ENCODE measurements at places on chromosomes 2 and 18.

DNA sequence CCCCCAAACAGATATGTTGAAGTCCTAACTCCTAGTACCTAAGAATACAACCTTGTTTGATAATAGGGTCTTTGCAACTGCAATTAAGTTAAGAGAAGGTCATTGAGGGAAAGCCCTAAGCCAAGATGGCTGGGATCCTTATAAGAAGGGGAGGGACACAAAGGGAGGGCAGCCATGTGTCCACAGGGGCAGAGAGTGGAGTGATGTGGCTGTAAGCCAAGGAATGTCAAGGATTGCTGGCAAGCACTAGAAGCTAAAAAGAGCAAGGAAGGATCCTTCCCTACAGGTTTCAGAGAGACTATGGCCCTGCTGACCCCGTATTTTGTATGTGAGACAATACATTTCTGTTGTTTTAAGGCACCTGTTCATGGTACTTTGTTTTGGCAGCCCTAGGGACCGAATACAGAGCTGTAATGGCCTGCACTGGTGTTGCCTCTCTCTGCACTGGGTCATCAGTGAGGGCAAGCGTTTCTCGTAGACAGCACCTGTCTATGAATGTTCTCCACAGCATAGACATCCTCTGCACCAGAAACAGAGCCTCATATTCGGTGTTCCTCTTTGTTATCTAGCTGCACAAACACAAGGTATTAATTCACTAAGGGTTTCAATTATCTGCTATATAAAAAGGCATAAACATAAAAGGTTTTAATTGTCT is 75.4 kb upstream of the AQP4 start:
- DNase-seq = no peak

GRCh38 chr18:27136208-27136535 is 48.9 kb downstream of the CHST9 start:
- no peak for DNase-seq

- no peak for DNase-seq
These were observed 123.4 kb upstream of the NOSTRIN start for GRCh38 chr2:168679081-168679480.

GRCh38 chr2:190599073-190599472 is 49.8 kb upstream of the NAB1 start:
- DNase-seq = no peak

DNA sequence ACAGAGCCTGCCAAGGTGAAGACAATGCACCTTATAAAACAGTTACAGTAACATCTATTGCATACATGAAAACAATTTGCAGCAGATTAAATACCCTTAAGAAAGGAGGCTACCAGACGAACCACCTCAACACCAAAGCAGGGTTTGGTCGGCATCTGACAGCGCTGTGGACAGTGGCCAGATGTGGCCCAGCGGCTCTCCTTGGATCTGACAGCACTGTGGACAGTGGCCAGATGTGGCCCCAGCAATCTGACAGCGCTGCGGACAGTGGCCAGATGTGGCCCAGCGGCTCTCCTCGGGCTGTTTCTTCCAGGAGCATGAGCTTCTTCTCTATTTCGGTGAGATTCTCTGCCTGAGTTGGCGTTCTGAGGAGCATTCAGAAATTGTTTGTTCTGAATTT is 211.6 kb downstream of the ANKRD30B start:
- no peak for DNase-seq

DNA sequence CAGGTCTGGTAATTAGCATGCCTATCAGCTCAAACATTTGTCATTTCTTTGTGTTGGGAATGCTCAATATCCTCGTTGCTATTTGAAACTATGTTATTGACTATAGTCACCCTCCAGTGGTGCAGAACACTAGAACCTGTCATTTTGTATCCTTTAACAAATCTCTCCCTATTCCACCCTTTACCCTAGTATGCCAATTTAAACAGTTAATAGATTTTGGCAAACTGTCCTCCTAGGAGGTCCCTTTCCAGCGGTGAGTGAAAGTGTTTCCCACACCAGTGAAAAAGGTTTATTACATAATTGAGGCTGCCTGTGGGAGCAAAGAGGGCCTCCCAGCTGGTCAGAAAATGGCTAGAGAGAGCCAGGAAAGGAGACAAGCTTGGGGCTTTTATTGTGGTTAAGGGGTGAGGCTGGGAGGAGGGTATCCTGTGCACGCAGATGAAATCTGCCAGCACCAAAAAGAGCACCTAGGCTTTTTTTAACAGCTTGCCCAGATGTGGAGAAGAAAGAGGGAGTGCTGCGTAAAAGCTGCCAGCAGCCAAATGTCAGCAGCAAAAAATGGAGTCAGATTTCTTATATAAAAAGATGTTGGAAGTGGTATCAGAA is 1.8 kb upstream of the DRC1 start:
- no peak for DNase-seq

GRCh38 chr2:85890522-85891176 is 1.9 kb upstream of the ST3GAL5 start:
- DNase-seq = peak; percentile 65

DNA sequence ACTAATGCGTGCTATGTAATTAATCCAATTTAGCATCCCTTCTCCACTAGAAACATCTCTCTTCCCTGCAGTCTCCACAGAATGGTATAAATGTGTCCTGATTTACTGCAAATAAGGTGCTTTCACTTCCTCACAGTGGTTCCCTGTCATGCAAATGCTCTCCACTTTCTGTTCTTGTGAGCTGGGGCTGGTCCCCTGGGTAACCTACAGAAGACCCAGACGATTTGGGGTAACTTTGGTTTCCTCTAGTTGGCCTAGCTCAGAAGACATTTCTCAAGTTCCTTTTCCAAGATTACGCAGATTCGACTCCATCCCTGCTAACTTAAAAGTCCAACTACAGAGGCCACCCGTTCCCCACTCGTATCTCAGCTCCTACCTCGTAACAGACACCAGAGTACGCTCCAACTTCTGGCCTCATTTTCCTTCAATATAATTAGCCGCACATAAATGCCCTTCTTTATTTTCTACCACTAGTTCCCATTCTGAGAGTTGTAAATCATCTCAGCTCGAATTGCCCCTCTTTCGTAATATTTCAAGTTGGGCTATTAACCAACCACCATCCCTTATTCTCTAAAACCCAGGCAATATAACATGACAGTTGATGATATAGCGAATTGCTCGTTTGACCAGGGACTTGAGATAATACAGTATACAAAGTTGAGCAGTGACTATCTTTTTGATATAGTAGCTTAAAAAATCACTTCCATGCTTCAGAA is 28.8 kb upstream of the NEDD4L start:
- peak; percentile 75 for DNase-seq

- DNase-seq = no peak
These were observed 430.5 kb downstream of the STK39 start for GRCh38 chr2:167816874-167817290.

DNA sequence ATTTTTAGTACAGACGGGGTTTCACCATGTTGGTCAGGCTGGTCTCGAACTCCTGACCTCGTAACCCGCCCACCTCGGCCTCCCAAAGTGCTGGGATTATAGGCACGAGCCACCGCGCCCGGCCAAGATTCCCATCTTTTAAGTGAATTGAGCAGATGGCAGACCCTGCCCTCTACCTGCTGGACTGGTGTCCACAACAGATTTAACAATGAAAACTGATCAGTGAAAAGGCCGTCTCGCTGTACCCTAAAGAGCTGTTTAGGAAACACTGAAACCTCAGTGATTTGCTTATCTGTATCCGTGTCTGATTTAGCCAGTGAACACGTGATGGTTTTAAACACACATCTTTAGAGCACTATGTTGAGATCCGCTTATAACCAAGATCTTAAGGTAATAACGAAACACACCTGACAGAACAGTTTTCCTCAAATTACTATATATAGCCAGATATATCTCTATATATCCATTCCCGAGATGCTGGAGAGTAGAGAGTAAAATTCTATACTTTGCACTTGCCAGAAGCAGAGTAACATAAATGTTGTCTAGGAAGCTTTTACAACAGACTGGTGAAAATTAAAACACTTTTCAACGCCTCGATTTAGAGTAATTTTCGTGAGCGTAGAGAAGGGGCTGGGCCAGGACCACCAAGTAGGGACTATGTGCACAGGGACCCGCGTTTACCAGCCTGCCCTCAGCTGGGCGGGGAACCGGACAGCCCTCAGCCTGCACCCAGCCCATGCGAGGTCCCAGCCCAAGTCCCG is 594 bp downstream of the FAM161A start:
- peak; percentile 86 for DNase-seq

DNA sequence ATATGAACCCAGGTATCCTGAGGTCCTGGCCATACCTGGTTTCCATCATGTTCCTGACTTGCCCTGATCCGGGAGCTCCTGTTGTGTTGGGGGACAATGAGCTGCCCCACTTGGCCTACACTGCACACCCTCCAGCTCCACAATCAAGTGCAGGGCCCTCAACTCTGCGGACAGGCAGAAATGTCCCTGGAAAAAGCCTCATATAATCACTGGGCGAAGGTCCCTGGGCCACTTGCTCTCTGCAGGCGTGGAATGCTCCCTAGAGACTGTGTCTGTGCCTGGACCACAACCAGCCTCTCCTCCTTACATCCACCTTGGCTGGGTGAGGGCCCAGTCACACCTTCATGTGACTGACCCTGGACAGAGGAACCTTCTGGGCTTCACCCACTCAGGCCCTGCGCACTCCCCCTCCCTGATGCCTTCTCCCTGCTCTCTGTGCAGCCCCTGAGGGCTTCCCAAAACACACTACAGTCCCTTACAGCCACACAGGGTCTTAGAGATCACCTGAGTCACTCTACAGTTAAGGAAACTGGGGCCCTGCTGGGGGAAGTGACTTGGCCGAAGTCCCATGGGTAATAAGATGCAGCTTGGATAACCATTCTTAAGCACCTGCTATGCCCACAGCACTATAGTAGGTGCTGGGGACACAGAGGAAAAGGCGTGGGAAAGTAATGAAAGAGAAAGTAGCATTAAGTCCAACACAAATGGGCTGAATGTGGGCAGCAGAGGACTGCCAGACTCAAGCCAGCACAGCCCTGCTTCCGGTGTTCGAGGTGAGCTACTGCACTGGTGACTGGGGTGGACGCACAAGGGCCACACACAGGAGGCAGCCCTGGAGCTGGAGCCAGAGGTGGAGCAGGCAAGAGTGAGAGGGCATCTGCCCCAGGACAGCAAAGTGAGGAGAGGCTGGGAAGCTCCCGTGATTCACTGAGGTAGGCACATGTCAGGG is 9.8 kb downstream of the BOLA3 start:
- no peak for DNase-seq

DNA sequence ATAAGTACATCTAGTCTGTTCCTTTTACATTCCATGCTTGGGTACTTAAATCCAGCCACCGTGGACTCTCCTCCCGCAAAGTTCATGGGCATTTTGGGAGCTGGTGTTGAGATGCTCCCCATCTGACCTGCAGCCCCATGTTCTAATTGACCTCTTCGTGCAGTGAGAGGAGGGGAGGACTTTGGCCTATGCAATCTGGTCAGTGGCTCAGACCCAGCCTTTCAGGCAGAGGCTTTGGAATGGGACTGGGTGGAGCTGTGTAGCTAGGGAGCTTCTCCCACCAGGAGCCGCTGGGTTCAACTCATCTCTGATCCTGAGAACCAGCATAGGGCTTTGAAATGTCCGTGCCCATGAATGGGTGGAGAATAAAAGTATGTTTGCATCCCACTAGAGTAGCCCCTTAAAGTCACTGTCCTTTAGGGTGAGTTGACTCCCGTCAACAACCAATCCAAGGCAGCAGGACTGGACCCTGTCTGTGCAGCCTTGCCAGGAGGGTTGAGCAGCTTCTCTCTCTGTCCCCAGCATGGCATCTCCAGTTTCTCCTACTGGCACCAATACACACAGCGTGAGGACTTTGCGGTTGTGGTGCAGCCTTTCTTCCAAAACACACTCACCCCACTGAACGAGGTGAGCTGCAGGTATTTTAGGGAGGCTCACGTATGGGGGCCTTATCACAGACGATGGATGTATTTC is 120.0 kb upstream of the PPP1CB start:
- DNase-seq = no peak

- DNase-seq = no peak
These were observed 79.6 kb upstream of the B3GNT7 start for GRCh38 chr2:231315896-231316295.

- no peak for DNase-seq
These were observed 738.3 kb upstream of the HS6ST1 start for GRCh38 chr2:129056959-129057317.

DNA sequence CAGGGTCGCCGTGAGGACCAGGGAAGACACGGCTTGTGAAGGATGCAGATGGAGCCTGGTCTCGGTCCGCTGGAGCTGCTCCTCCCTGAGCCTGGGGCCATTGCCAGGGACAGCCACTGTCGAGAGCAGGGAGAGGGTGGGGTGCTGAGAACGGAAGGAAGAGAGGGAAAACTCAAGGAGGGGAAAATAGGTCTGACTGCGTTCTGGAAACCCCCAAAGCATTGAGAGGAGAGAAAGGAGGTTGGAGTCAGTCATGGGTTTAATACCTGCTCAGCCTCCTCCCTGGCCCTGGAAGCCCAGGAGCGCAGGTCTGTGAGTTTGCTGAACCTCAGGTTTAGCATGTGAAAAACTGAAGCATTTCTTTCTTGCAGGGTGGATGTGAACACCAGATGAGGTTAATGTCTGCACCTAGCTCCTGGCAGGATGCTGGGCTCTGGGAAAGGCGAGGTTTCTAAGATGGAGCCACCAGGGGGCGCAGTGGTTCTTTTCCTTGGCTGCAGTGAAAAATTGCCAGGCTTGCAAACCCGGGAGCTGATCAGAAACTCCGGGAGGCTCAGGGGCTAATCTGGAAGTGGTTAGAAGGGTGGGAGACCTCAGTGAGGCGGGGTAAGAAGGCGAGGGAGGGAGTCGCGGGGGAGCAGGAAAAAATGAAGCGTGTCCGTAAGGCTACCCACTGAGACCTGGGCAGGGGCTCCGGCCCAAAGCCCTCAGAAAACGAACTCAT is 33.6 kb upstream of the RNF149 start:
- peak; percentile 81 for DNase-seq

- DNase-seq = no peak
These were observed 463.2 kb downstream of the CDH2 start for GRCh38 chr18:27713738-27714095.
